ENCODE measurements at places on chromosomes 13 and 19.

DNA sequence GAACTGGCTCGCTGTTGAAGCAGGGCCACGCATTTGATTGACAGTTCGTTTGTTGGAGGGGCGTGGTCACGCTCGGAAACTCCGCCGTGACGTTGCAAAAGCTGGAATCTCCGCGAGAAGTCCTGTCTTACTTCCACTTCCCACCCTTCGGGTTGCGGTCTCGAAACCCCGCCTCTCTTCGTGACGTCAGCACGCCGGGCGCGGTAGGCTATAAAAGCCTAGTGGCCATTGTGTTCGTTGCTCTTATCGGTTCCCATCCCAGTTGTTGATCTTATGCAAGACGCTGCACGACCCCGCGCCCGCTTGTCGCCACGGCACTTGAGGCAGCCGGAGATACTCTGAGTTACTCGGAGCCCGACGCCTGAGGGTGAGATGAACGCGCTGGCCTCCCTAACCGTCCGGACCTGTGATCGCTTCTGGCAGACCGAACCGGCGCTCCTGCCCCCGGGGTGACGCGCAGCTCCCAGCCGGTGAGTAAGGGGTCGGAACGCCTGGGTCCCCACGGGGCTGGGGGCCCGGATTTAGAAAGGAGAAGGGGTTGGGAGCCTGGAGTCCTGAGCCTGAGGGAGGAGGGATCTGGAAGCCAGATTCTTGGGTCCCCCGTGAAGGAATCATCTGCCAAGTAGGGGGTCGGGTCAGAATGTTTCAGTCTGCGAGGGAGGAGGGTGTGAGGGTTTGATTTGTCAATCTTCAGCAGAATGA, at the start of gene PPP1R15A:
TSS of gene PPP1R15A (plus strand) at position 240 of the 702 bp plus-strand sequence. CDS start 813 bp downstream, outside the sequence.
- DNase-seq: peak; percentile 100

GRCh38 chr19:12838182-12838885, at the start of gene MAST1:
MAST1 (plus strand) TSS chr19:12838515; CDS start chr19:12838573, 58 bp downstream.
- DNase-seq: peak; percentile 85

DNA sequence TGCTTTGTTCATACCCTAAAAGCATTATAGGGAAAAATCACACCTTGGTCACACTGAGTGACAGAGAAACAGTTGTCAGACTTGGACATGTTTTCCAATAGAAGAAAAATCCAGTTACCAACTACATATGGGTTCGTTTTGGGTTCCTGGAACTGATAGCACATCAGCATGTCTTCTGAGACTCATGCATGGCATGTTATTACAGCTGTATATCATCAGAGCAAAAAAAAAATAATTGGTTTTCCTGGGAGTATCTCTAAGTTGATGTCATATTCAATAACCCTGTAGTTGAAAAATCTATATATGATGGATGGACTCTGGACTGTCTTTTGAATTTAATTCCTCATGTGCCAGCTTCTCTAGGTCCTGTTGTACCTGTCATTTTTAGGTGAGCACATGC, 211.6 kb downstream of the DNAJC15 start:
- DNase-seq: no peak

GRCh38 chr13:106500445-106500844, 35.0 kb downstream of the EFNB2 start:
- no peak for DNase-seq

- peak; percentile 53 for DNase-seq
Observed at GRCh38 chr19:6721773-6722172, 1.3 kb upstream of the C3 start.

GRCh38 chr19:57317503-57317902, 2.8 kb upstream of the ZNF543 start:
- no peak for DNase-seq

DNA sequence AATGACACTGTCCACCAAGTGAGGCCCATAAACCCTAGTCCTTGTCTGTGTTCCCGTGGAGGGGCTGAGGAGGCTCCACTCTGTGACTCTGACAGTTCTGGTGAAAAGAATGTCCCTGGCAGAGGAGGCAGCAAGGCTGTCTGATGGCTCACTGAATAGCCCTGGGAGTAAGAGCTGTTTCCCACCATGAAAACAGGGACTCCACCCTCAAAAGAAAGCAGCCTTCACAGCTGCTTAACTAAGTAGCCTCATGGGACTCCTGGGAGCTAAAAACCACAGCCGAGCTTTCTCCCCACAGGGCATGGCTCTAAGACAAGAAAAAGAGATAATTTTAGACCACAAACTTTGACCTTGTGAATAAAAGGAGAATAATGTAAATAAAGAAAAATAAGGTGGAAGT, 135.1 kb upstream of the FRY start:
- DNase-seq: no peak

- no peak for DNase-seq
Observed at GRCh38 chr19:34974646-34975045, 10.6 kb upstream of the ZNF792 start.

GRCh38 chr19:32322541-32322940, 22.9 kb upstream of the ZNF507 start:
- no peak for DNase-seq

DNA sequence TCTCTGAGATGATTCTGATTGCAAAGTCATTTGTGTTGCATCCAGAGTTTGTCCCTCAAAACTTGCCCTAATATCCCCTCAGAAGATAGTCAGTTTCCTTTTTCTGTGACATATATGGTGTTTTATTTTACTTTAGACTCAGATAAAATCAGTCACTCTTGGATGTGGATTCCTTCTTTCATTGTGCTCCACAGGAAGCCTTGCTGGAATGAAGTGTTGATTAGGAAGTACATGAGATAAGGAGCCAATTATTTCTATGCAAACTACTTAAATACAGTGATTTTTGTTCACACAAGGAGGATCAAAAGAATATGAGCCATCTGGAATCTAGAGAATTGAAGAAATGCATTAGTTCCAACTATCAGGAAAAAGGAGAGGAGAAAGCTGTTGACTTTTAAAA, 107.6 kb upstream of the RXFP2 start:
- DNase-seq: no peak

GRCh38 chr19:50314724-50315708, 14.2 kb downstream of the KCNC3 start:
- no peak for DNase-seq

- no peak for DNase-seq
Observed at GRCh38 chr13:43266936-43267615, 243.7 kb downstream of the DNAJC15 start.

Data from Karpas-422 (cell line).